ENCODE measurements at places on chromosomes 7 and 10.

DNA sequence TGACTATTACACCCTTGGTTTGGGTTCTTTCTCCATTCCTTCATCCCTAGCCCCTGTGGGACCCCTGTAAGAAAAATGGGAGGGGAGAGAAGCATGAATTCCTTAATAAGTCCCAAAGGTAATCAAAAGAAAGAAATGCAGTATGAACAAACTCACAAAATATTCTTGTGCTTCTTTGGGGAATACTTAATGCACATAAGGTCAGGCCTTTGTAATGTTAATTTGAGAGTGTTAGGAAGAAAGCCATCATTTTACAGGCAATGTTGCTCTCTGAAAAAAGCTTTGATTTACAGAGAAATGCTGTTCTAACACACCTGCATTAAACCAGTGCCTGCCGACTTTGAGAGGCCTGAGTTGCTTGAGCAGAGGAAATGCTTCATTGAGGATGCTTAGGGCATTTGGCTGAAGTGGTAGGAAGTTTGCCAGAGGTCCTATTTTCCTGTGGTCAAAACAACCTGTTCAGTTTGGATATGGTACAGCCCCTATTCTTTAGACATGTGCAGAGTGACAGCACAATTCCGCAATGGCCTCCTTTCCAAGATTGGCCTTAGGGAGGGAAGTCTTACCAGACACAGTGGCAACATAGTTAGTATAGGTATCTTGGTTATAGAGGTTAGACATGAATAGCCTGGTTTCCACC is 643.4 kb downstream of the AUTS2 start:
- DNase-seq, result no peak

- DNase-seq, result no peak
Observed at GRCh38 chr10:22544325-22545068, 169.9 kb downstream of the PIP4K2A start.

DNA sequence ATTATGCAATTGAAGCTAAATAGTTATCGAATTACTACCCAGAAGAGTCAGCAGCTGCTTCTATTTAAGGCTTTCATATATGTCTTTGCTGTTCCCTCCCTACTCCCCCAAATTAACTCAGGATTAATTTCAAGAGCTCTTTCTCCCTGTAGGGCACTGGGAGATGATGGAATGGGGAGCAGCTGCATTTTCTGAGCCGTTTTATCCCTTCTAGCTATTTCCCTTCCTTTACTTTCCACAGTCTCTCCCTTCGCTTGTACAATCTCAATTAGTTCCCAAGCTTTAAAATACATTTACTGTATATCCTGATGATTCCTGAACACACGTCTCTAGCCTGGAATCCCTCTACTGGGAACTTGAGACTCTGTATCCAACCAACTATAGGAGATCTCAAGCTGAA is 19.8 kb upstream of the TSPAN12 start:
- DNase-seq, result no peak

DNA sequence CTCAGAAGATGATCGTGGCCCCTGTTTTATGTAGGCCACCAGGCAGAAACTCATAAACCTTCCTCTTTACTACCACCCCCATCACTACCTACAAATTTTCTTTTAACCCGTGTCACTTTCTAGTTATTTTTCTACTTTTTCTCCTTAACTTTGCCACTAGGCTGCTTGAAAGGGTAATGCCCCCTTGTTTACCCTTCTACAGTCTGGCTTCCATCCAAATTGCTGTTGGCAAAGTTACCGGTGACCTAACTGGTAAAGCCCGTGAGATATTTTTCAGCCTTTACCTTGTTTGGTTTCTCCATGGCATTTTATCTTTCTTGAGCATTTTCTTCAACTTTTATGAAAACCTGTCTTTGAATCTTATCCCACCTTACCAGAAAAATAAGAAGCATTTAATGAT is 153.0 kb downstream of the WNT2 start:
- DNase-seq, result no peak

- DNase-seq, result no peak
Observed at GRCh38 chr7:88789480-88790064, 6.0 kb downstream of the TEX47 start.

DNA sequence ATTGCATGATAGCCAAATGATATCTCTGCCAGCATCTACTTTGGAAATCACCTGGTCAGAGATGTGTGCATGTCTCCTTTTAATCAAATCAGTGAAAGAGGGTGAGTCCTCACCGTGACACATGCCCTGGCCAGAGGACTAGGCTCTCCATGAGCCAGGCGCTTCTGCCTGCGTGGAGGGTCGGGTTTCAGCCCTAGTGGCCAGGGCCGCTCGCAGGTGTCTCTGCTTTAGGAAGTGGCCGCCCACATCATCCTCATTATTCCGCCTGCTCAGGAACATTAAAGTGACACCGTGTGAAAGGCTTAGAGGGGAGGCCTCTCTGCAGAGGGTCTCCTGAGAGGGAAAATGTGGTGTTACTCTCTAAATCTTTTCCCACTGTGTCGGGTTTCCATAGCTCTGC is 173.6 kb upstream of the PRKCQ start:
- DNase-seq, result no peak

DNA sequence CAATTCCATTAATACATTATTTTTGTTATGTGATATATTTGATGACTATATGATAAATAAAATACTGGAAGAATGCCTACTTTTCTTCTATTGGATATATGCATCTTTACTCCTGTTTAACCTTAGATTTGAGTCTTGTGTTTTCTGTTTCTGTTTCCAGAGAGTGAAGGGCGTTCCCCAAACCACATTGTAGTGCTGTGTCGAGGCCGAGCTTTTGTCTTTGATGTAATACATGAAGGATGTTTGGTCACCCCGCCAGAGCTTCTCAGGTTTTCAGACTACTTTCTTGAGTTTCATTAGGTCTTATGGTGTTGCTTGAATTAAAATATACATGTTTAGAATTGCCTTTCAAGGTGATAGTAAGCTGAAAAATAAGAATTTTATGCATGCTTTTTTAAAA is 23.8 kb downstream of the CROT start:
- peak; percentile 63 for DNase-seq

DNA sequence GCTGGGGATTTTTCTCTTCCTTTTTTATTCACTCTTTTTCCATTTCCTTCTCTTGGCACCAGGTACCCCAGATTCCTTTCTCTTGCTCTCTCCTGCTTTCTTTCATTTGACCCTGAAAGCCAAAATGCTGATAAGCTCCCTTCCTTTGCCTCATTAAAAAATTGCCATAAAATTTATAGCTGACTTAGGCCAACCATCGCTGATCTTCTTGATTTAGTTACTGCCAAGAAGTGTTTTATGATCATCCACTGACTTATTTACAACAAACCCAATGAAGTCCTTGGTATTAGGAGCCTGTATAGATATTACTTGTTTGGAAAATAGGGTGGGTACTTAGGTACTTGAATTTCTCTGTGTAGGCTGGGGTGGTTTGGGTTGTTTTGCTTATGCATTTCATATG is 173.2 kb upstream of the PHYHIPL start:
- DNase-seq, result no peak

- DNase-seq, result no peak
Observed at GRCh38 chr7:15620491-15621185, 58.8 kb upstream of the AGMO start.

DNA sequence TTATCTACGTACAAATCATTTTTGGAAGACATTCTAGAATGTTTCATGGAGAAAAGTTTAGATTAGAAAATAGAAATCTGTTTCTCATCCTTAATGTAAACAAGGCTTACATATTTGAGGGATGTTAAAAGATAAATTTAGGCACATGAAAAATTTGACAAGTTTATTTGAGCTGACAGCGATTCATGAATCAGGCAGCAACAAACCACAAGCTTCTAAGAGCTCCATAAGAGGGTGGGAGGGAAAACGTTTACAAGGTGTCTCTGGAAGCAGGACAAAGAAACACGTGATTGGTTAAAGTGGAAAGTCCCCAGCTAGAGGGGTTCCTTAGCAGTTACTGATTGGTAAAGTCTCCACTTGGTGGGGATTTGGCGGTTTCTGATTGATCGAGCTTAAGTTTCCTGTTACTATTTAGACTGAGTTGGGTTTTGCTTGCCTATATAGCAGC is 228.9 kb upstream of the PITRM1 start:
- no peak for DNase-seq

- DNase-seq, result no peak
Observed at GRCh38 chr7:39353615-39354376, 212.4 kb upstream of the YAE1 start.

- no peak for DNase-seq
Observed at GRCh38 chr7:15648461-15648961, 38.0 kb downstream of the MEOX2 start.

DNA sequence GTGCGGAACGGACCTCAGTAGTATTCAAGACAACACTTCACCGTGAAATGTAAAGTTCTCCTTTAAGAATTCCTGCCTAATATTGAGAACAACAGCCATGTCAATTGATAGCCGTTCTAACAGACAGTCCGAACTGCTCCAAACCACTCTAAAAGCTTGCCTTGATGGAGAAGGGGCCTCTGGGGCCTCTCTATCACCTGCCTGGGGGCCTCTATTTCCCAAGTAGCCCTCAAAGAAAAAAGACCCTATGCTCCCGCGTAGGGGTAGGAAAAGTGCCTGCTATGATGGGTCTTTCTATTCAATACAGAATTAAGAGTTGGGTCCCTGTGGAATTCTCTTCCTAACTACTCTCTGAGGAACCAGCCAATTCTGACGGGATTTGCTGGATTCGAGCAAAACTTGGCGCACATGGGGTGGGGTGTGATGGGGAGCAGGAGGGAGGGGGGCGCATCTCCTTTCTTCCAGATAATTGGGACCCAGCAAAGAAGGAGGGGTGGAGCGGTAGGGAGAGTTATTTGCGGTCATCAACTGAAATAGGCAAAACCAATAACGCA is 8.3 kb upstream of the DLX6 start:
- no peak for DNase-seq

GRCh38 chr10:120115959-120116358 is 223.4 kb downstream of the SEC23IP start:
- no peak for DNase-seq

DNA sequence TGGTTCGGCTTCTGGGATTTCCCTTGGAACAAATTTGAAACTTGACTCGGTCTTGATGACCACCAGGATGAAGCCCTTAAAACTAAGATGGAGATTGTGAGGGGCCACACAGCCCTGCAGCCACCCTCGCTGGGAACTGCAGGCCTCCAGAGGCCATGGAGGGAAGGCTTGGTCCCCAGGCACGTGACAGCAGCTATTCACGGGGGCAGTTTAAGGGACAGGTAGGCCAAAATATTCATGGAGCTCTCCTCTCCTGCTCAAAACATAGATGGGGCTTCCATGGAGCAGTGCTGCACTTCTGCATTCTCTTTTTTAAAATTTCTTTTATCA is 137.0 kb downstream of the ADCY1 start:
- DNase-seq, result no peak

DNA sequence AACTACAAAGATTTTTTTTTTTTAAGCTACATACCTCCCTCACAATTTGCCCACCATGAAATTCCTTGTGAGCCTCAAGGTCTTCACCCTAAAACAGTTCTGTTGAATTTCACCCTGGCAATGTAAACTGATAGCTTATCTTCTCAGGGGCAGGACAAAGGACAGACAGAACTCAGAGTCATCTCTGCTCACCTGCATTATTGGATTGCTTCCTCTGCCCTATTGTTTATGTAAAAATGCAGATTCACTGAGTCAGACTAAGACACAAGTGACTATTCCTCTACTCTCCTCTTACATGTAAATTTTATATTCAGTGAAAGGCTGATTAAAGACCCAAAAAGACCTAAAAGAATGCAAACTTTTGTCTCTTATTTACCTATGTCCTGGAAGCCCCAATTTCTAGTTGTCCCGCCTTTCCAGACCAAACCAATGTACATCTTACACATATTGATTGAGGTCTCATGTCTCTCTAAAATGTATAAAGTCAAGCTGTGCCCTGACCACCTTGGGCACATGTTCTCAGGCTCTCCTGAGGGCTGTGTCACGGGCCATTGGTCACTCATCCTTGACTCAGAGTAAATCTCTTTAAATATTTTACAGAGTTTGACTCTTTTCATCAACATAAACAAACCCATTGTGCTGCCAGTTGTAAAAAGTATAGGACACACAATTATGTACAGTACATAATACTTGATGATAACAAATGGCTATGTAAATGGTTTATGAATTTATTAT is 440.2 kb downstream of the HTR7 start:
- DNase-seq, result no peak

- DNase-seq, result no peak
Observed at GRCh38 chr7:49790209-49790608, 16.8 kb downstream of the VWC2 start.

- DNase-seq, result peak; percentile 42
Observed at GRCh38 chr10:113093188-113094113, 143.4 kb downstream of the TCF7L2 start.

DNA sequence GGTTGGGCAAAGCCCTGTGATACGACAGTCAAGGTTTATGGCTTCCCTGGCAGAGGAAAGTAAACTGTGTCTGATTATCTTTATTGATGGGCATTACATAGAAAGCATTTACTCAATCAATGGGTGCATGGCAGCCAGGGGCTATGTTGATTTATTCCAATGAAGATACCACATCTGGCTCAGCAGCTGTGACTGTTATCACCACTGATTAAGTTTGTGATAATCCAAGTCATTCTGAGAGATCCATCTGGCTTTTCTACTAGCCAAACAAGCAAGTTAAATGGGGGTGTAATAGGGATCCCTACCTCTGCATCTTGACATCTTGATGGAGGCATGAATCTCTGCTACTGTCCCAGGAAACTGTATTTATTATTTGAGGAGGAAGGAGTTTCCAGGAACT is 86.7 kb downstream of the KLF6 start:
- no peak for DNase-seq

DNA sequence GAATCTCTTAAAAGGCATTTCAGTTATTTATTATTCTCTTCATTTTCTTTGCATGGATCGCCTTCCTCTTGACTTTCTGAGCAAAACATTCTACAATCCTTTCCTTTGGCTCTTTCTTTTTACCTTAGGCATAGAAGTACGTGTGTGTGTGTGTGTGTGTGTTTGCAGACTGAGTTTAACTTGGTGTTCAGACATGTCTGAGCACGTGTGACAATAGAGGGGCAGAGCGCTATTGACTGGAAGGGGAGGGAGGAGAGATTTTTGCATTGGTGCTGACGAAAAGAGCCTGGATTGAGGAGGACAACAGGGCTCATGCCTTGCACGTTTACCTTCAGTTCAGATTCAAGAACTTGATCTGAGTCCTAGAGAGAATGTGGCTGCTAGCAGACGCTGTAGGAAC is 129.8 kb downstream of the SEC23IP start:
- no peak for DNase-seq

DNA sequence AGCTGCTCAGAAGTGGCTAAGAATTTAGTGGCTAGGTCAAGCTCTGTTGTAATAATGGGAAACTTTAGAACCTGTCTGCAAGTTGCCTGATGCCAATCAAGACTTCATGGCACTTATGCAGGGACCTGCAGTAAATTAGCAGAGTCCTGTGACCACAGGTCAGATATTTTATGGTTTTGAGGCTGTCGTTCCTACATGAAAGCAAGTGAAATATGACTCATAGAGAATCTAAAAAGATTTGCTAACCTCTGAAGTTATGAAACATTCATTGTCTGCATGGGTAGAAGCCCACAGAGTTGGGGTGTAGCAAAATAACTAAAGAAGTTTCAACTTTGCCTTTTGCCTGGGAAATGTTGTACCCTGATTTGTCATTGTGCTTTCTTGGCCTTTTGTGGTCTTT is 32.3 kb downstream of the SLC39A12 start:
- DNase-seq, result no peak
